ENCODE measurements at places on chromosomes 16 and 17.

DNA sequence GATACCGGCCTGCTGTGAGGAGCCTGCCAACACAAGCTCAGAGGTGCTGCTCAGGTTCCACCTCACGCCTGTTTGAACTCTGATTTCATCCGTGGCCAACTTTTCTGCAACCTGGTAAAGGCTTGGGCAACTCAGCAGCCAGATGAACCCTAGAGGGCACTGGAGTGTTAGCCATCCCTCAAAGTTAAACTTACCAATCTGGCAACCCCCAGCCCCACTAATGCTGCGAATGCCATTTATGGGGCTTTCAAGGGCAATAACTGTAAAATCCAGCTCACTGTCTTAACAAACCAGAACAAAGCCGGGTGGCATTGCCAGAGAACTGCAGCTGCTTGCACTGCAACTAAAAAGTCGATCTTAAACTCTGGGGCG lies 105.5 kb downstream of the AXIN2 start:
- DNase-seq: no peak

- no peak for DNase-seq
These were observed 170.6 kb downstream of the GSG1L start for GRCh38 chr16:27892879-27893278.

GRCh38 chr16:68283801-68284598 lies 19.7 kb downstream of the SLC7A6 start:
- no peak for DNase-seq

DNA sequence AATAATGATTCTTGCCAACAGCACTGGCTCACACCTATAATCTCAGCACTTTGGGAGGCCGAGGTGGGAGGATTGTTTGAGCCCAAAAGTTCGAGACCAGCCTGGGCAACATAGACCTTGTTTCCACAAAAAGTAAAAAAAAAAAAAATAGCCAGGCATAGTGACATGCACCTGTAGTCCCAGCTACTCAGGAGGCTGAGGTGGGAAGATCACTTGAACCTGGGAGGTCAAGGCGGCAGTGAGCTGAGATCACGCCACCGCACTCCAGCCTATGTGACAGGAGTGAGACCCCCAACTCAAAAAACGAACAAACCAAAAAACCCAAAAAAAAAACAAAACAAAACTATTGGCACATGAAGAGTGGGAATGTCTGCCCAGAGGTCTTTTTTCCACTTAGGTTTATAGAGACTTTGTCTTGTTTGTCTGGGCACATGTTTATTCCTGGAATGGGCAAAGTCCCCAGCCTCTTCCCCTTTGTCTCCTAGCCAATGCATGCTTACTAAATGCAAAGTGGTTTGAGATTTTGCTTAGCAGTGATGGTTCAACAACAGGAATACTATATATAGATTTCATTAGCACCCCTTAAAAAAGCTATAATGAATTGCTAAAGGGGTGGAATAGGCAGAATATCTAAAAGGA lies 25.9 kb downstream of the NMT1 start:
- DNase-seq: no peak

DNA sequence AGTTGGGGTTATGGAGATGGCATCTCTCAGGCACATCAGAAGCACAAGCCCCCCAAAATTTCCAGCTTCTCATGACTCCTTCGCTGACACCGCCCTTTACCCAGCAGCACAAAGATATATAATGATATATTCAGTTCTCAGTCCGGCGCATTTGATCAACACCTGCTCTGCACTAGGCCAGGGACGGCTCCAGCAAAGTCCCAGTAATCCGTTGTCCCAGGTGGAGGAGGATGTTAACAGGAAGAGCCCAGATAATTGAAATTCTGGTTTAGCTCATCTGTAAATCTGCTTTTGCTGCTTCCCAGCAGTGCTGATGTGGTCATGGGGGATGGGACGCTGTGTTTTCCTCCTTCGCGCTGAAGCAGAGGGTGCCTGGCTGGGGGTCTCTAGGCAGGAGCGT lies 131.5 kb downstream of the OR1D5 start:
- no peak for DNase-seq

DNA sequence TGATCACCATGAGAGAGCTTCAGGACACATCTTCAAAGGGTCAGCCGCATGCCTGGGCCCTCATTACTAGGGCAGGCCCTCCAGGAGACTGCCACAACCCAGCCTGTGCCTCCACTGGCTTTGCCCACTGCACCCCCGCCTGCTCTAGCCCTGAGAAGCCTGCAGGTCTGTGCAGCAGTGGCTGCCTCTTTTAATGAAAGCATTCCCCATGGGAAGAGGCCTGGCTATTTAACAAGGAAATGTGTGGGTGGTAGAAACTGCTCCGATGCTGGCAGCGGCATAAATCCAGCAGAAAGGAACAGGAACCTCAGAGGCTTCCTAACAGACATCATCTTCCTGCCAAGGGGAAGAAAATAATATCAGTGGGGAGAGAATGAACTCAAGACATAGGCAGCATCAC lies 375 bp upstream of the KRT32 start:
- peak; percentile 56 for DNase-seq

All from GM23248 (cell line).